ENCODE measurements at places on chromosomes 3 and 15. TPM values are rescaled to one million over a fixed set of nuclear protein-coding genes. Genes with fewer than 3 reads are reported as not detected.

DNA sequence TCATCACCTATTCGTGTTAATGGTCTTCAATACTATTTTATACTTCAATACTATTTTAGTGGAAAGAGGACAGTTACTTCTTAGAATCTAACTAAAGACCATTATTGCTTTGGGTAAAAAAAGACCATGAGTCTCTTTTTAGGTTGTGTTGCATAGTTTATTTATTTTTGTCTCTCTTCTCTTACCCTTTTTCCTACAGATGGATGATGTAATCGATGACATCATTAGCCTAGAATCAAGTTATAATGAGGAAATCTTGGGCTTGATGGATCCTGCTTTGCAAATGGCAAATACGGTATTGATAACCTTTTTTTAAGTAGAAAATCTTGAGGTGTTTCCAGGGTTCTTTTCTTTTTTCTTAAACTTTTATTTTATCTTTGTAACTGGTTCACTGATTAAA, 58.5 kb upstream of the SAMMSON start:
- no peak for DNase-seq
- no peaks in the 10 kb centered on the region for H3K27me3 ChIP-seq
- no peak overlapping the region for H3K27ac ChIP-seq
- H3K4me1 ChIP-seq = no peaks in the 10 kb centered on the region
- H3K4me3 ChIP-seq = no peak overlapping the region

DNA sequence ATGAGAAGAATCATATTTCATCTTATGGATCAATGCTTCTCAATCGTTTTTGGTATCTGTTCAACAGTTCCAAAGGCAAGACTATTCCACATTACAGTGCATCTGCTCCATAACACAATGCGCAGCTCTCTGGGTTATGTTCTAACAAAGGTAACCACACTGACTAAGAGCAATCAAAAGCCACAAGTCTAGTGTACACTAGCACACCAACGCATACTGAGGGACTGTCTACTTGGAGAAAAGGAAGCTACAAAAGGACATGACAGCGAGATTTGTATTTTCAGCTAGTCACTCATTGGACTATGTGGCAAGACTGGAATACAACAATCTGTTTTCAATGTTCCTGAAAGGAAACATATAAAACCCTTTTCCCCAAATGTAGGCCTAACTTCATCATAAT, 35.8 kb downstream of the SETD2 start:
- H3K4me1 ChIP-seq = no peaks in the 10 kb centered on the region
- peaks cover 7% of the 10 kb centered on the region for H3K36me3 ChIP-seq
- no peaks in the 10 kb centered on the region for H3K27me3 ChIP-seq

GRCh38 chr3:45612918-45613602, 18.5 kb downstream of the LIMD1 start:
- peak; percentile 86 for DNase-seq
- H3K27me3 ChIP-seq = no peaks in the 10 kb centered on the region
- H3K27ac ChIP-seq = peak overlapping the region; percentile 93
- no peak overlapping the region for H3K4me3 ChIP-seq
- H3K4me1 ChIP-seq = peaks cover 57% of the 10 kb centered on the region

DNA sequence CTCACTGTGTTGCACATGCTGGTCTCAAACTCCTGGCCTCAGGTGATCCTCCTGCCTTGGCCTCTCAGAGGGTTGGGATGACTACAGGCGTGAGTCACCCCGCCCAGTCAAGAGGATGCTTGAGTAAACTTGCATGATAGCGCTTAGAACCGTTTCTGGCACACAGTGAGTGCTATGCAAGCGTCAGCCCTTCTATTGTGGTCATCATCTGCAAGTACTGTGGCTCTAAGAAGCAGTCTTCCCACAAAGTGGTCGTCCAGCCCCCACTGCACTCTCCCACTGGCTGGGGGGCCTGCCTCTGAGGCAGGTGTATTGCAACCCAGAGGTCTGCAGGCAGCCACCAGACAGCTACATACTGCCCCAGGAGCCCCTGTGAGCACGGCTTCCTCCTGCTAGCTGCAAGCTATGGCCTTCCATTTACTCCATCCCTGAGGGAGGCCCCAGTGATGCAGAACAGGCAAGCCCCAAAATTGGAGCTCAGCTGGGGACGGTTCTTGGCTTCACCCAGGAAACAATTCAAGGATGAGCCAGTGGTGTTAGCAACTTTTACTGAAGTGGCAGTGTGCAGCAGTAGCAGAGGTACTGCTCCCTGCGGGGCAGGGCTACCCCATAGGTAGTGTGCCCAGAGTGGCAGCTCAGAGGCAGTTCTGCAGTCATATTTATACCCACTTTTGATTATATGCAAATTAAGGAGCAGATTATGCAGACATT, 95.4 kb downstream of the LSM3 start:
- H3K27ac ChIP-seq = no peak overlapping the region
- no peak for DNase-seq
- no peaks in the 10 kb centered on the region for H3K27me3 ChIP-seq
- H3K36me3 ChIP-seq = no peaks in the 10 kb centered on the region
- peaks cover 23% of the 10 kb centered on the region for H3K4me1 ChIP-seq

GRCh38 chr3:141644931-141645330, 93.2 kb upstream of the RNF7 start:
- H3K4me3 ChIP-seq = no peak overlapping the region
- no peak overlapping the region for H3K27ac ChIP-seq
- no peaks in the 10 kb centered on the region for H3K27me3 ChIP-seq
- no peaks in the 10 kb centered on the region for H3K4me1 ChIP-seq
- DNase-seq = no peak

- DNase-seq = no peak
- H3K4me3 ChIP-seq = no peak overlapping the region
- no peaks in the 10 kb centered on the region for H3K27me3 ChIP-seq
- no peaks in the 10 kb centered on the region for H3K36me3 ChIP-seq
- H3K4me1 ChIP-seq = no peaks in the 10 kb centered on the region
Observed at GRCh38 chr3:24220859-24221657, 273.6 kb downstream of the THRB start.

DNA sequence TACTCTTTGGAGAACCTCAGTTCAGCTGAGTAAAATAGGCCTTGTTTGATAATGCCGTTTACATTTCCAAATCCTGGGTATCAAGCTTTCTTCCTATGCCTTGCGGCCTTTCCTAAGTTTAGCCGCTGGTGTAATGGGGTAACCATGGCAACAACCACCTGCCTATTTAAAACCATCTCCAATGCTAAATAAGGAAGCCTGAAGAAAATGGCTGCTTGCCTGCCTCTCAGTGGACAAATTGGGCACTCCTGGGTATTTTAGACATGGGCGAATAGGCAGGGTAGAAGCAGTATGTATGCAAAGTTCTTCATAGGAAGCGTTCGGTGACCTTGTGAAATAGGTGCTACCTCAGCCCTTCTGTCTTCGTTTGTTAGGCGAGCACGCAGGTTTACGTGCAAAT, 122.7 kb downstream of the DGKG start:
- H3K27ac ChIP-seq = no peak overlapping the region
- no peak for DNase-seq
- H3K4me3 ChIP-seq = no peak overlapping the region
- peaks cover 44% of the 10 kb centered on the region for H3K4me1 ChIP-seq

GRCh38 chr15:100284191-100284590, 57.6 kb downstream of the ADAMTS17 start:
- no peak overlapping the region for H3K27ac ChIP-seq
- H3K4me3 ChIP-seq = no peak overlapping the region
- no peak for DNase-seq
- no peaks in the 10 kb centered on the region for H3K27me3 ChIP-seq
- H3K36me3 ChIP-seq = no peaks in the 10 kb centered on the region

DNA sequence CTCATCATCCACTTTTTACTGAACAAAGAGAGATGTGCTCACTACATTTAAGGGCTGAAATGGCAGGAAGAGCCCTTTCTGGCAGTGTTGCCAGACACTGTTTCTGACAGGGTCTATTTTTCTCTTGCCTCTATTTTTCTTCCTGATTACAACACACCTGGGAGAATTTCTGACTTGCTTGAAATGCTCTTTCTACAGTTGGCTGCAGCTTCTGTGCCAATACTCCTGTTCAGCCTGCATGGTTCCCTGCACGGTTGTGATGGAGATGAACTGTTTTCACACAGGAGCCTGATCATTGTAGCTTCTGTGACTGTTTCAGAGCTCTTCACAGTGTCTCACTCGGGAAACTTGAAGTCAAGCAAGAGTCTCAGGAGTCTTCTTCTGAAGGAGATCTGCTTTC, 83.0 kb upstream of the DLG1 start:
- peaks cover 2% of the 10 kb centered on the region for H3K27me3 ChIP-seq
- no peak overlapping the region for H3K27ac ChIP-seq
- no peaks in the 10 kb centered on the region for H3K36me3 ChIP-seq
- H3K4me3 ChIP-seq = no peak overlapping the region
- no peaks in the 10 kb centered on the region for H3K4me1 ChIP-seq

DNA sequence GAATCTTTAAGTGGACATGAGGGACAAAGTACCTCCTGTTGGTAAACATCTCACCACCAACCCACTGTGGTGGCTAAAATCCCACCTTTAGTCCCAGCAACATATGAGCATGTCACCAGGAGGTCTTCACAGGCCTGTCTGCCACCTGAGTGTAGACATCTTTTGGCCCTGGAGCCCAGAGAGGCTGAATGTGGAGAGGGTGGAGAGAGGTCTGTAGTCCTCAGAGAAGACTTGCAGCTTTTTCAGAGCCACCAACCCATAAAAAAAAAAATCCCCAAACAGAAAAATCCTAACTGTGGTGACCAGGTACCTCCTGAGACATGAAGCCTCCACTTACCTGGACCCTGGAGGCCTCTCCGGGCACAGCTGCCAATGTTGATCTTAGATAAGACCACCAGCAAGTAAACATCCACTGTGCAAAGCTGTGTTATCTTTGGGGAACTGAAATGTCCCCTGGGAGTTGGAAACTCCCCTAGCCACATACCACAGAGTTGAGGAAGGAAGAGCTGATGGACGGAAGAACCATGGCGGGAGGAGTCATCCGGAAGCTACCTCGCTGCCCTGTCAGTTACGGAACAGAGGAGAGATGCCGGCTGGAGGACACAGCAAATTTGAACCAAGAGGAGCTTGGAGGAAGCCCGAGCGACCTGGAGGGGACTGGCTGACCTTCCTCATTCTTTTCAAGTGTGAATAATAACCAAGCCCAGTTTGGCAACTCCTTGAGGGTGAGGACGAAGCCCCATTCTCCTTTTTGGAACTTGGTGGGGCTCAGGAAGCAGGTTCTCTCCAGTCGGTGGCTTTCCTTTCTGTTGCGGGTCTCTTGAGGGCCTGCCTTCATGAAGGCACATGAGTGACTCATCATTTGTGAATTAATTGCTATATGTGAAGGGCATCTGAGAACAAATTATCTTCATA, at the start of gene GHRL:
GHRL (minus strand) TSS at position 443 of the 915 bp plus-strand sequence. CDS start 2,767 bp downstream, outside the sequence.
- no peaks in the 10 kb centered on the region for H3K27me3 ChIP-seq
- no peak for DNase-seq
- no peaks in the 10 kb centered on the region for H3K4me1 ChIP-seq
- H3K27ac ChIP-seq = no peak within 1 kb of the TSS
- H3K4me3 ChIP-seq = no peak within 1 kb of the TSS

DNA sequence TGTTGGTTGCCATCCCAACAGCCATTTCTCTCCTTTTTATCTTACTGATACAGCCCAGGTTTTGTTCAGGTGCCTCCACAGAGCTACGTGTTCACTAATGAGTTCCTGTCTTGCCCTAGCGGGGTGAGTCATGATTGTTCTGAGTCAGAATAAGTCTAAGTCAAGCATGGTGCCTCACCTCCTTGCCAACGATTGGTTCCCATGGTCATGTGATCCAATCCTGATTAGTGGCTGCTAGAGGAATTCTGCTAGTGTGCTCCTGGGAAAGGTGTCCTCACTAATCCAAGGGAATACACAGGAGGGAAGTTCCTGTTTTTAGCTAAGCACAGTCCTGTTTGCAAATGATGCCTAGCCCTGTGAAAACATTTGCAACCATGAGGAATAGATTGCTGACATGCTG, 99.8 kb downstream of the NSUN3 start:
- no peaks in the 10 kb centered on the region for H3K27me3 ChIP-seq
- H3K4me3 ChIP-seq = no peak overlapping the region
- DNase-seq = no peak
- H3K27ac ChIP-seq = no peak overlapping the region
- H3K36me3 ChIP-seq = no peaks in the 10 kb centered on the region

GRCh38 chr3:9897408-9898372, 5.0 kb upstream of the IL17RE start:
- H3K4me3 ChIP-seq = no peak overlapping the region
- no peak for DNase-seq
- H3K4me1 ChIP-seq = peaks cover 13% of the 10 kb centered on the region
- H3K27ac ChIP-seq = peak overlapping the region; percentile 51

DNA sequence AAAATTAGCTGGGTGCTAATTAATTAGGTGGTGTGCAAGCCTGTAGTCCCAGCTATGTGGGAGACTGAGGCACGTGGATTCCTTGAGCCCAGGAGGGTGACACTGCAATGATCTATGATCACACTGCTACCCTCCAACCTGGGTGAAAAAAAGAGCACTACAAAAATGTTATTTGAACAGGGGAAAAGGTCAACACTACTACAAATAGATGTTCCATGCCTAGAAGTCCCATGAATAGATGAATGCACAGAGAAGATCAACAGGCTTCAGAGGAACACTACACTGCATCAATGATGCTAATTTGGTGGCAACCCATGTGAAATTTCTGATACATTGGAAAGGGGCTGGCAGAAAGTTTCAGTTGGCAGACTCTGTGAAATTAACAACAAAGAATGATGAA, 105.4 kb upstream of the FHIT start:
- H3K27me3 ChIP-seq = no peaks in the 10 kb centered on the region
- no peak overlapping the region for H3K27ac ChIP-seq
- no peak overlapping the region for H3K4me3 ChIP-seq
- no peak for DNase-seq
- H3K36me3 ChIP-seq = no peaks in the 10 kb centered on the region

- DNase-seq = no peak
- H3K27ac ChIP-seq = no peak overlapping the region
- H3K4me1 ChIP-seq = no peaks in the 10 kb centered on the region
- no peak overlapping the region for H3K4me3 ChIP-seq
Observed at GRCh38 chr3:40287248-40287647, 22.3 kb upstream of the EIF1B start.

CPNE9 gene
- total RNA-seq = 0.14 TPM

PRSS50 gene
- 0.05 TPM for total RNA-seq

TAGLN3 gene
- 1.0 TPM for total RNA-seq

GOLGA8J gene
- total RNA-seq = 0.05 TPM

C3orf70 gene
- total RNA-seq = 0.76 TPM
